ENCODE measurements at places on chromosomes 11 and 22.

GRCh38 chr11:73237471-73238290 lies 19.6 kb downstream of the P2RY2 start:
- no peak for DNase-seq

DNA sequence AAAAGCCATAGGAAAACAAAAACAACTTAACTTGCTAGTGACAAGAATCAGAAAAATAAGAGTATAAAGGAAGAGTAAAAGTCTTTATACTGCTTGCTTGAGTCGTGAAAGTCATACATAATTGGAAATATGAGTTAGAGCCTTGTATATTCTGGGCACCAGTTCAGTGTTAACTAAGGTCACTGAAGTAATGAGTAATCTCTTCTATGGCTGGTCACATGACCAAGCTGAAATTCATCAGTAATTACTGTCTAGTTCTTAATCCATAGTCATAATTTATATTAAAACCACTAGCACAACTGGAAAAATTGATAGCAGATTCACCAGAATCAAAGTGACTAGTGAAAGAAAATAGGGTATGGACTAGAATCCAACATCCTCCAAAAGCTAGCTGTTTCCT lies 84.4 kb upstream of the SLC5A12 start:
- no peak for DNase-seq

DNA sequence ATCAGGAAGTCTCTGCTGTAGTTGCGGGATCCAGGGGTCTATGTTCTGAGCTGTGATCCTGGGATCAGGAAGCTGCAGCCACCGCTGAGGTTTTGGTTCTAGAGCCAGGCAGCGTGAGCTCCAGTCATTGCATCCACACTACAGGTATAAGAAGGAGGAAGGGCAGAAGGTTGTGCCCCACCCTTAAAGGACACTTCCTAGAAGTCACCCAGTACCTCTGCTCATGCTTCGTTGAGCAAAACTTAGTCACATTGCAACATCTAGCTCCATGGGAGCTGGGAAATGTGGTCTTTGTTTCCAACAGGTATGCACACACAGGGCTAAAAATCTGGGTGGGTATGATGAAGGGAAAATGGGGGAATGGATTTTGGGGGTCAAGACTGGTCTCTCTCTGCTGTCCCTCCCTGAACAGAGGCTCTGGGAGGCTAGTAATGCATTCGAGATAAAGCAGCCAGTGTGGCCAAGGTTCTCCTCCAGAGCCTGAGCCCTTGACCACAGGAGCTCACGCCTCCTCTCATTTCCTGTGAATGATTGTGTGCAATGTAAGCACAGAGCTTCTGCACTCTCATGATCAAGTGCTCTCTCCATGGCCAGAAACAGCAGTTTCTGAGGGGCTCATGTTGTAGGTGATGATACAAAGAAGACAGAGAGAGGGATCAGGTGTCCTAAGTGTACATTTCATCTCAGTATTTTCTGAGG lies 86.8 kb upstream of the OR4B1 start:
- no peak for DNase-seq

GRCh38 chr11:69002570-69003231 lies 10.3 kb downstream of the MRGPRF start:
- DNase-seq, result no peak

GRCh38 chr22:19872779-19873137 lies 18.1 kb upstream of the GNB1L start:
- DNase-seq, result no peak

DNA sequence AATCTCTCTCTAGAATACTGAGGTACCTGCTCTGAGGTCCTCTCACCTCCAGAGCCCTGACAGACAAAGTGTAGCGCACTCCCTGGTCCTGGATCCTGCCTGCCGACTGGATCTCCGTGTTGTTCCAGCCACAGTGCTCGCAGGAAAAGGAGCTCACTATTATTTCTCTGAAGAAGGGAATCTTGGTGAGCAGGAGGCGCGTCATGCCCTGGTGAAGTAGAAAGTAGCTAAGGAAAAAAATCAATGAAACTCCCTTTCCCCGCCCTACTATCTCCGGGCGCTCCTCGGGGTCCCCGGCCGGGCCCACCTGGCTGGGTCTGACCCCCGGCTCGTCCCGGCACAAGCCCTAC lies 412 bp downstream of the ZPR1 start:
- no peak for DNase-seq

GRCh38 chr11:128940156-128940555 lies 2.5 kb downstream of the TP53AIP1 start:
- no peak for DNase-seq

DNA sequence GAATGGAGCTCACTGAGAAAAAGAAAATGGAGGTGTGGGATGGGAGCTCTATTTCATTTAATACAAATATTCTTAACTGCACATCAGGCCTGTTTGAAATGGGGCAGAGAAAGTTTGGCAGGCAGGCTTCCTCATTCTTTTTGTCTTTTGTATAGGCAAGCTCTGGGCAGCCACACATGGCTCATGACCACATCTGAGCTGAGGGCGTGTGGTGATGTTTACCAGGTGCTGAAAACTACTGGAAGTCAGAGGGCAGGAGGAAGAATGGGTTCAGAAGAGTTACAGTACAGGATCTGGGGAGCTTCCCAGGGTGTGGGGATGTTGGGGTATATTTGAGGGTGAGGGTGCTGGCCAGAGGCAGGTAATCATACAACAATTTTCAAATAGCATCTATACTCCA lies 66.3 kb upstream of the NAV2 start:
- DNase-seq, result no peak

DNA sequence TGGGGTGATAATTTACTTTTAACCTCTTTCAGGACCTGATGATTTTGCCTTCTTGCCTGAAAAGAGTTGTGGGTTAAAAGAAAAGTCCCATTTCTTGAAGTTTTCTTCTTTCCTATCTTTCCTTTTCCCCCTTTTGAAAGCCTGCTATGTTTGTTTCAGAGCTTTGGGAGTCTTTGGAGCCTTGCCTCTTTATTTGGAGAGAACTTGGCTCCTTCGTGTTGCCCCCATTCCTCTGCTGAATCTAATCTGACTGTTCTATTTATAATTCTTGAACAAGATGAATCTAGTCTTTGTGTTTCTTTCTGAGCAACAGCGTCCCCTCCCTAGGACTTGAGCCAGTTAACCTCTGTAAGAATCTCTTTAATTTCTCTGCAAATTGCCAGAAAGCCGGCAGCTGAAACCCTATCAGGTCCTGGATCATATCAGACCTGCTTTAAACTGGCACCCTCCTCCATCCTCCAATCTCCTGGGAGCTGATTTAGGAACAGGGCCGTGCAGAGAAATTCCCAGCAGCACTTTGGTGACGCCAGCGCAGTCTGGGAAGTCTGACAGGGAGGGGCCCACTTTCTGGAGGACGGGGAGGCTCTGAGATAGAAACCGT lies 289.1 kb upstream of the SORL1-AS1 start:
- DNase-seq, result no peak

GRCh38 chr22:43953988-43954785 lies 1.1 kb upstream of the SAMM50 start:
- no peak for DNase-seq

- no peak for DNase-seq
These were observed 248.6 kb downstream of the TMEM135 start for GRCh38 chr11:87286338-87286737.

GRCh38 chr22:41991111-41991510 lies 7.5 kb upstream of the WBP2NL start:
- DNase-seq, result no peak

DNA sequence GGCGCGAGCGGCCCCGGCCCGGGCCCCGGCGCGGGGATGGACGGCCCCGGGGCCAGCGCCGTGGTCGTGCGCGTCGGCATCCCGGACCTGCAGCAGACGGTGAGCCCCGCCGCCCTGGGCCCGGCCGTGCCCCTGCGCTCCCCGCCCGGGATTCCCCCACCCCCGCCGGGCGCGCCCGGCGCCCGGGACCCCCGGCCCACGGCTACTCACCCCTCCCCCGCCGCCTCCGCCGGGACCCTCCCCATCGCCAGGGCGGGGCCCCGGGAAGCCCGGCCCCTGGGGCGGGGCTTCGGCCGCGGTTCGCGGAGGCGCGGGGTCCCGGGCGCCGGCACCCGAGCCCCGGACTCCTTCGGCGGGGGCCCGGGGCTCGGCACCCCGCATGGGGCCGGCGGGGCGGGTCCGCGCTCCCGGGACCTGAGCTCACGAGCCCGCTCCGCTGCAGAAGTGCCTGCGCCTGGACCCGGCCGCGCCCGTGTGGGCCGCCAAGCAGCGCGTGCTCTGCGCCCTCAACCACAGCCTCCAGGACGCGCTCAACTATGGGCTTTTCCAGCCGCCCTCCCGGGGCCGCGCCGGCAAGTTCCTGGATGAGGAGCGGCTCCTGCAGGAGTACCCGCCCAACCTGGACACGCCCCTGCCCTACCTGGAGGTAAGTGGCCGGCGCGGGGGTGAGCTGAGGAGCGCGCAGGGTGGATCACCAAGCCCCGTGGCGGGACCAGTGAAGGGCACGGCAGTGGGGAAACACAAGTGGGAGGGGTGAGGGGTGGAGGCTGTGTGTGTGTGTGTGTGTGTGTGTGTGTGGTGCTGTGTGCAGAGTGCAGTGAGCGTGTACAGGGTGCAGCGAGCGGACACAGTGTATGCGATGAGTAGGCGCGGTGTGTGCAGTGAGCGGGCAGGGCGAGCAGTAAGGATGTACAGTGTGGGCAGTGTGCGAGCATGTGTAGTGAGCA lies 2.3 kb downstream of the SHANK3 start:
- DNase-seq, result peak; percentile 34

- no peak for DNase-seq
These were observed 27.1 kb downstream of the TSKU start for GRCh38 chr11:76810151-76810853.

DNA sequence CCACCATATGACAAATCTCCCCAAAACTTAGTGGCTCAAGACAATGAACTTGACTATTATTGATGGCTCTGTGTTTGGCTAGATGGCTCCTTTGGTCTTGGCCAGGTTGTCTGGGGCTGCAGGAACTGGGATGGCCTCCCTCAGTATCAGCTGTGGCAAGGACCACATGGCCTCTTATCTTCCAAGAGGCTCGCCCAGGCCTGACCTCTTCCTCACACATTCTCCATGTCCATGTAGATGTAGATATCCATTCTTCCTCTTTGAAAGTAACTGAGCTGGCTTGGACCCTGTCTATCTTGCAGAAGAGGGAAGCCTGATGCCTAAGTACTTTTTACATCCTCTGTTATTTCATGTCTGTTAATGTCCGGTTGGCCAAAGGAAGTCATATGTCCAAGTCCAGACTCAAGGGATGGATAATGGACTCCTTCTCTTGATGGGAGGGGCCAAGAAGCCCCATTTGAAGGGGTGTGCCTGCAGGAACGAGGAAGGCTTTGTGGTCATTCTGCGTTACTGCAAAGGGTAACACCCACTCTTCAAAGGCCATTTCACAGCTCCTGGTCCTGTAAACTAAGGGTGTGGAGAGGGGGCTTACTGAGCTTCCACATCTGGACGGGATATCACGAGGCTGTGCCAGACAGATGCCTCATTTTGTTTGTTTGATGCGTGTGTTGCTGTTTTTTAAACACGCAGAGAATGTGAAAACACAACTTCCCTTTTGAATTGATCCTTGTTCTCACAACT lies 87.1 kb downstream of the GRIK4 start:
- DNase-seq, result no peak

DNA sequence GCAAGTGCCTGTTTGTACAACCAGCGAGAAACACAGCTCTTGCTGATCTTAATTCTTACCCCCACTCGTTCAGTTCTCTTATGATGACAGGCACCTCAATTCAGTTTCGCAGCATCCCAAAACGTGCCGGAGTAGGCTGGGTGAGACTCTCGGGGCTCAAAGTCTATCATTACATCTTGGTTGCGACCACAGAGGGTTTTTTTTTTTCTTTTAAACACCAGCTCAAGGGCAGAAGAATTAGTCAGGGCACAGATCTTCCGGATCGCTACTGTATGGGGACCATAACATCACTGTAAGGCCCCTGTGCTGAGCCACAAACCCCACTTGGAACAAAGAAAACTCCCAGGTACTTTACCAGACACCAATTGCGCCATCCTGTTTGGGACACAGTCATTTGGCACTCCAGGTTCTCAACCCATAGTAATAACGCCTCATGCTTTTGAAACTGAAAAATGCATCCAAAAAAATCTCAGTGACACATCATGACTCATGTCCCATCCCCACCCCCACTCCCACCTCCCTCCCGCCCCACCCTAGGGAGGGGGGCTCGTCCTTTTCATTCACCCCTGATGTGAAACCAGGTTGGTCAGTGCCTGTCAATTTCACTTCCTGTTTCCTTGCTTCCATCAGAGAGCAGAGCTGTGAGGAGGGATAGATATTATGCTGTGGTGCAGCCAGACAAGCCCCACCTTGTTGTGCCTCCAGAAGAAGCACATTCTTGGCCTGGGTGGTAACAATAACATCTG lies 41.0 kb upstream of the CD5 start:
- peak; percentile 81 for DNase-seq

- no peak for DNase-seq
These were observed 199.2 kb upstream of the C11orf87 start for GRCh38 chr11:109222761-109223160.

- DNase-seq, result no peak
These were observed 9.7 kb upstream of the SLCO2B1 start for GRCh38 chr11:75141166-75141565.

DNA sequence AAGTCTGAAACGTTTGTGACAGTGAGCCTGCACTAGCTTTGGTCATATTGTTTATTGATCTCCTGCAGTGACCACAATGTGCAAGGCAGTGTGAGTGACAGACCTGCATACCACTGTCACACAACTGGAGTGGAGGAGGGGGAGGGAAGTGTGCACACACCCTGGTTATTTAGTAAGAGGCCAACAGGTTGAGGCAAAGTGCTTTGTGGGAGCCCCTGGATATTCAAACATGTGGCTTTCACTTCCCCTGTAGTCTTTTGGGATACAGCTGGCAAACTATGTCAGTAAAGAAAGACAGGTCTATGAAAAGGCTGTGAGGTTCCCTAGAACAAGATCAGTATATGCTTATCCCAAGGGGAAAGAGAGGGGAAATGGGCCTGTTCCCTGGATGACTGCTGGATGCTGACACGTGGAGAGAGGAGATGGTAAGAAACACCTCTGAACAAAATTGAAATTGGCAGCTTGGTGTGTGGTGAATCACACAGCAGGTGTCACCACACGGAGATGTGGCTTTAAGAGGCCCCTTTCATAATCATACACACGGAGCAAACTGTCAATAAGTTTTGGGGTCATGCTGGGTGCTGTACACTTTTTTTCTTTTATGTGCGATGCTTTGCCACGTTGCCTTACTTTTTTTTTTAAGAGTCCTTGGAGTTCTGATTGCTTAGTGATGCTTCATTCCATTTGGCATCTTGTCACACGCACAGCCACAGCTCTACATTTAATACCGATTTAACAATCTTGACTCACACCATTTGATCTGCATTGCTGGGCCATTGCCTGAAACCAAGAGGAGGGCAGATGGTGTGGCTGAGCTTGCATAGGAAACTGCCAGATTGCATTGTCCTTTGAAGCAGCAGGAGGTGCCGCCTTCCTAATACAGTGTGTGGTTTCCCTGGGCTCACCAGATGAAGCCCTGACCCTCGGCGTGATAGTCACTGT lies 11.3 kb downstream of the OSBP2 start:
- DNase-seq, result no peak

All from activated CD4-positive, alpha-beta T cell treated with anti-CD3 and anti-CD28 coated beads for 4 hours (primary cell).